ENCODE measurements at places on chromosomes 2 and 18. TPM values are rescaled to one million over a fixed set of nuclear protein-coding genes. Genes with fewer than 3 reads are reported as not detected.

ABCG8 gene
- total RNA-seq, result not detected

RGPD5 gene
- total RNA-seq, result 65.1 TPM

ADGRF3 gene
- total RNA-seq, result 4.8 TPM

INHBB gene
- total RNA-seq, result not detected

UGT1A5 gene
- not detected for total RNA-seq

All from activated T-cell treated with anti-CD3 and anti-CD28 coated beads, Interleukin-2, amount 50 U/mL, for 72 hours (primary cell).